ENCODE measurements at places on chromosomes 16 and 17.

DNA sequence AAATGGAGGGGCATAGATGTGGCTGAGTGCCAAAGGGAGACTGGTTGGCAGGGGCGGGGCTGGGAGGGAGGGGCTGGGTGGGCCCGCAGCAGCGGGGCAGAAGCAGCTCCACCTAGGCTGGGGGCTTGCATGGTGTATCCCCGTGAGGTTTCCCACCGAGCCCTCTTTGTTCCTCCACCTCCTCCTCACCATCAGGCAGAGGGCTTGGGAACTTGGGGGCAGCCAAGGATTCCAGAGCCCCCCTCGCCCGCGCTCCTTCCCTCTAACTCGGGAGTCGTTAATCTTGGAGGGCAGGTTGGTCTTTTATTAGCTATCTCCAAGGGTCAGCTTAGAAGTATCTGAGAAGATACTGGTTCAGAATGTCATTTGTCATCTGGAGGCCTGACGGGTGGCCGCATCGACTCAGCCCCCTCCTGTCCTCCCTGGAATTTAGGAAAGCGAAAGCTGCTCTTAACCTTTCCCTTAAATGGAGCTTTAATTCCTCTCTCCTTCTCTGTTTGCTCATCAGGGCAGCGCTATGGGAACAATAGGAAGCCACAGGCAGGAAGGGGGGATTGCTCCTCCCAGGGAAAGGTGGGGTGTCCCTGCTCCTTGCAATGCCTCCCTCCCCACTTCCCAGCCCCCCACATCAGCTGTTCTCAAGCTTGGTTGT lies 274.3 kb upstream of the XYLT1 start:
- no peak for DNase-seq

DNA sequence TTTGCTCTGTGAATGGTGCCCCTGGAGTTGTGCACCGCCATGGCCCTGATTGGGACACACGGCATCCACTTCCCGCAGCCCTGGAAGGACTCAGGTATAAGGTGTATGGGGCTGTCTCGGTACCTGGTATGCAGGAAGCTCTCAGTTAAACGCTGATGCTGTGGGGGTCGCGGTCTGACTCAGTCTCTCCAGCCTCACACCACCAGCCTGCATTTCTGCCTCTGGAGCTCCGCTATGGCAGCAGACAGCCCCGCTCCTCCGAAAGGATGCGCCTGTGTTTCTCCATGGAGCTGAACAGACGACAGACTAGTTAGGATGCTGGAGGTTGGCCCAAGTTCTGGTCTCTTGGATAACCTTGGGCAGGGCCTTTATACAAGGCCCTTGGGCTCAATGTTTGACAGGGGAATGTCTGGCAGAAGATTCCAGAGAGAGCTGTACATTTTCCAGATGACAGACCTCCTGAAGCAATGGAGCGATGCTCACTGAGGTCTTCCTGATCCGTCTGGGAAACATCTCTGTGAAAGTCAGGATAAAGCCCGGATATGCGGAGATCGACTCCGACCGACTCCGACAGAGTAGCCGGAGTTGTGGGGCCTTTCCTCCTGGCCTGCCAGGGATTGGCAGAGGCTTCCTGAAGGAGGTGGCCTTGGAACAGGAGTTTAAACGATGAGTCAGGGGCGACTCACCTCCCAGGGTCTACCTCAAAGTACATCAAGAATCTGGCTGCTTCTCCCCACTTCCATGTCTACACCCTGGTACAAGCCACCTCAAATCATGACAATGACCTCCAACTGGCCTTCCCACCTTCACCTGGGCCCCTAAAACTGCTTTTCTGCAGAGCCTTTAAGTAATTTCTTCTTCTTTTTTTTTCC lies 21.9 kb upstream of the BCAR1 start:
- no peak for DNase-seq

DNA sequence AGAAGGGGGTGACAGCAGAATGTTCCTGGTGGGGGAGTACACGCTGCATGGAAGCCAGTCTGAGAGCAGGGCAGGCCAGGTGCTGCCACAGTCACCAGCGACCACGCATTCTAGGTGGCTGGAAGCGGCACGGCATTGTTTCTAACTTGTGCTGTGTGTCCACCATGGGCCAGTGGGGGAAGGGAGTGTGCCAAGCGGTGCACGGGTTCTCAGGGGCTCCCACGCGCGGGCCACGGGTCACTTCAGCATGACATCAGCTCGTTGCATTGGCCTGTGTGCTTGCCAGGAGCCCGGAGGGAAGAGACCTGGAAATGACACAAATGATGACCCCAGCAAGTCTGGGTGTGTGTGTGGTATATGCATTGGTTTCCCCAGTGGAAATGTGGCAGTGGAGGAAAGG lies 164.9 kb upstream of the PLCG2 start:
- no peak for DNase-seq

- DNase-seq = no peak
These were observed 13.1 kb upstream of the MRPS23 start for GRCh38 chr17:57862694-57863667.

DNA sequence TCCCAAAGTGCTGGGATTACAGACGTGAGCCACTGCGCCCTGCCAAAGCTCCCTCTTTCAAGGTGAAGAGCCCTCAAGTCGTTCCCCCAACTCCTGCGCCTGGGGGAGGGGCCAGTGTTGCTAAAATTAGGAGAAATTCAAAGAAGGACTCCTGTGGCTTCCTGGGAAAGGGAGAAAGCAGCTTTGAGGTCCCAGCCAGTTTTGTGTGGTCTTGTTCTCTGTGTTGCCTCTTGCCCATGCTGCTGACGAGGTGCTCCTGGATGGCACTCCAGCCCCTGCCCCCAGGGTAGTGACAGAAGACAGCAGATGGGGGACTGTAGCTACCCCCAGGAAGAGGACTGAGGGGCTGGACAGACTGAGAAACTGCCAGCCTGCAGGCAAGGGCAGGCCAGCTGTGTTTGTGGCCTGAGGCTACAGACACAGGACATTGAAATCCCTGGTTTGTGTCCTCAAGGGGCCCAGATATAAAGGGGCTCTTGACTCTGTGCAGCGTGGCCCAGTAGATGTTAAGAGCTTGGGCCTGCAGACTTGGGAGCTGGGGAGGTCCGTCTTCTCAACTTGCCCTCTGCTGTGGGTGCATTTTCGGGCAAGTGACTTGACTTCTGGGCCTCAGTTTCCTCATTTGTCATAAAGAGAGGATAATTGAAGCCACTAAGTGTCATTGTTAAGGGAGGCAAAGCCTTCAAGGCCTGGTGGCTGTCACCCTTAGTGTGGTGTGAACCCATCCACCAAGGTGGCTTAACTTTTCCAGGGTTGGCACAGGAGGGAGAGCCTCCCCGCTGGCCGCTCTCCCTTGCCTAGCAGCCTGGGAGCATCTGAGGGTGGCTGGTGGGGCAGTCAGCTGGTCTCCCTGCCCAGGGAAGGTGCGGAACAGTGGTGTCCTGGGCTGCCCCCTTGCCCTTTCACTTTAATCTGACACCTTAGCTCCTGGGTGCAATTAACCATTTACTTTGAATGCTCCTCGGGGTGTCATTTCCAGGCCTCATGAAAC lies 4.1 kb downstream of the UBALD2 start:
- DNase-seq = no peak

DNA sequence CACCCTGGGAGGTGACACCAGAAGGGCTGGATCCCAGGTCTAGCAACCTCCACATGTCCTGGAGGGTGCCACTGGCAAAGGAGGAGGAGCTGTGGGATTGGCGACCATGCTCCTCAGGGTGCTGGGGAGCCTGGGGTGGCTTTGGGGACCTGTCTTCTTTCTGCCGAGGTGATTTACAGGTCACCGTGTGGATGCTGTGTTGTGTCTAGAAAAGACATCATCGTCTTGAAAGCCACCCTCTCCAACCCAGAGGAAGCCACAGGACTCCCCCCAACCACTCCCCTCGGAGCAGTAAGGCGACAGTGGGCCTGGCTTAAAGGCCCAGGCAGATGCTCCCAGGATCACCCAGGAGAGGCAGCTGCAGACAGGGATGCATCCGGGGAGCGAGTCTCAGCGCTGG lies 29.7 kb upstream of the FASN start:
- DNase-seq = no peak

- DNase-seq = no peak
These were observed 187.7 kb upstream of the CPHXL start for GRCh38 chr16:75913958-75914357.

DNA sequence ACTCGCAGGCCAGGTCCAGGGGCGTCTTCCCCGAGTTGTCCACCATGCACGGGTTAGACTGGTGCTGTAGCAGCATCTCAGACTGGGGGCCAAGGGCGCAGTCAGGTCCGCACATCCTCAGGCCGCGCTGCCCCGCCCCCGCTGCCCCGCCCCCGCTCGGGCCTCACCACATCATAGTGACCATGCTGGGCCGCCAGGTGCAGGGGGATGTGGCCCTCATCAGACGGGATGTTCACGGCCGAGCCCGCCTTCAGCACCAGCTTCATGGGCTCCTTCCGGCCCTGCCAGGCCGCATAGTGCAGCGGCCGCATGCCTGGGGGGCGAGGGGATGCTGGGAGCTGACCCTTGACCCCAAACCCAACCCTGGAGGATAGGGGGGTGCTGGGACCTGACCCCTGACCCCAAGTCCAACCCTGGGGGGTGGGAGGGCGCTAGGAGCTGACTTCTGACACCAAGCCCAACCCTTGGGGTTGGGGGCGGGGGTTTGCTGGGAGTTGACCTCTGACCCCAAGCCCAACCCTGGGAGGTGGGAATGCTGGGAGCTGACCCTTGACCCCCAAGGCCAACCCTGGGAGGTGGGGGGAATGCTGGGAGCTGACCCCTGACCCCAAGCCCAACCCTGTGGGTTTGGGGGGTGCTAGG lies 7.0 kb downstream of the CASKIN1 start:
- no peak for DNase-seq

DNA sequence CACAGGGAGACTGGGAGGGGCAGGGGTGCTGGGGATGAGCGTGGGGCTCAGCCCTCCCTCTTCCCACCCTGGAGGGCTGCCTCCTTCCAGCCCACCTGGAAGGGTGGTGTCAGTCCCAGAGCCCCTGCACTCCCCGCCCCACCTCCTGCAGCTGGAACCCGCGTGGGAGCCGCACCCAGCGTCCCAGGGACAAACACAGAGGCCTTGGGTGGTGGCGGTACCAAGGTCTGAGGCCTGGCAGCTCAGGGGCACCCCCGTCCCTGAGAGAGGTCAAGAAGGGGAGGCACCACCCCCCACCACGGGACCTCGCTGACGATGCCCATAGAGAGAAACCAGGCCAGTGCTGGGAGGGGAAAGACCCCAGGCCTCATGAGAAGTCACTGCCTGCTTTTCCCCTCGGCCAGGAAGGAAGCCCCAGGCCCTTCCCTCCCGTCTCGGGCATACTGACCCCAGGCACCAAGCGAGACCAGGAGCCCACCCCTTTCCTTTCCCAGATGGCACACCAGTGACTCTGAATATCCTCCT lies 4.1 kb downstream of the HS3ST6 start:
- no peak for DNase-seq

DNA sequence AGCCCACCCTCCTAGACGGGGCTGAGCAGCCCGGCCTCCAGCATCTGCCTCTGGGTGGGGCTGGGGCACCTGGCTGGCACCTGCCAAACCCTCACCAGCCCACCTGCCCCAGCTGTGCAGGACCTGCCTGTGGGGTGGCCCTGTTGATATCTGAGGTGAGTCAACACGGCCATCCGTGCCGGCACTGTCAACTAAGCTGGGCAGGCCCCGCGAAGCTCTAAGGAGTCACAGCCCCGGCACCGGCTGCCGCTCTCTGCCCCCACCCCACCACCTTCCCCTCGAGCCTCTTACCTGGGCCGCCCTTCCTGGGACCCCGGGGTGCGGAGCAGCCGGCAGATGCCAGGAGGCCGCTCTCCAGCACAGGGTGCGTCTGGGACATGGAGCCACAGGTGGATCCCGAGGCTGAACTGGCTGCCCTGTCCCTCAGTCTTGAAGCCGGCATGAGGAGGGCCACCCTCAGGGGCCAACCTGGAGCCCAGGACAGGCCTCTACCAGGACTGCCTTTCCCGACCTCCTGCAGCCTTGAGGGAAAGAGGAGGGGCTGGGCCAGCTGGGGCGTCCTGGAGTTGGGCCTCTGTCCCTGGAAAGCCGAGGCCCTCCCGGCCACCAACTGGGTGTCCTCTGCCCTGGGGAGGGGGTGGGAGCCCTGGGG lies 515 bp downstream of the CBFA2T3 start:
- DNase-seq = no peak

DNA sequence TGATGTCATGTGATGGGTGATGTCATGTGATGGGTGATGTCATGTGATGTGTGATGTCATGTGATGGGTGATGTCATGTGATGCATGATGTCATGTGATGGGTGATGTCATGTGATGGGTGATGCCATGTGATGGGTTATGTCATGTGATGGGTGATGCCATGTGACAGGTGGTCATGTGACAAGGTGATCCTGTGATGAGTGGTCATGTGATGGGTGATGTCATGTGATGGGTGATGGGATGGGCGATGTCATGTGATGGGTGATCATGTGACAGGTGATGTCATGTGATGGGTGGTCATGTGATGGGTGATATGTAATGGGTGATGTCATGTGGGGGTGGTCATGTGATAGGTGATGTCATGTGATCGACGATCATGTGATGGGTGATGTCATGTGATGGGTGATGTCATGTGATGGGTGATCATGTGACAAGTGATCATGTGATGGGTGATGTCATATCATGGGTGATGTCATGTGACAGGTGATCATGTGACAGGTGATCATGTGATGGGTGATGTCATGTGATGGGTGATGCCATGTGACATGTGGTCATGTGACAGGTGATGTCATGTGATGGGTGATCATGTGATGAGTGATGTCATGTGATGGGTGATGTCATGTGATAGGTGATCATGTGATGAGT lies 17.2 kb downstream of the CD300LB start:
- peak; percentile 7 for DNase-seq

DNA sequence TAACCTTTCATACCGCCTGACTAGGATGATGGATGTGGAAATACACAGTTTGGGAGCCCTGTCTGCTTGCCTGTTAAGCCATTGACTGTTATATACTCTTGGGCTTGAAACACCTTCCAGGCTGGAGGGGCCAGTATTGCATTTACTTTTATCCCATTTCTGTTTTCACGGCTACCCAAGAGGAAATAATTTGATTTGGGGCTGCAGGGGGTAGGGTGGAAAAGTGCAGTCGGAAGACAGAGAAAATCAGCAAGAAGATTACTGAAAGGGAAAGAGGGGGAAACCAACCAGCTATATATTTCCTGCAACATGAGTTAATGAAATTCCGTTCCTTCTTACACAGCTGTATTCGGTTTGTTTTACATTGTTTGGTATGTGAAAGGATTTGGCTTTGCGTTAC lies 202.5 kb downstream of the CDH13 start:
- DNase-seq = no peak
